Panc1 (cell line): ENCODE measurements at places on chromosomes 12 and 14.

DNA sequence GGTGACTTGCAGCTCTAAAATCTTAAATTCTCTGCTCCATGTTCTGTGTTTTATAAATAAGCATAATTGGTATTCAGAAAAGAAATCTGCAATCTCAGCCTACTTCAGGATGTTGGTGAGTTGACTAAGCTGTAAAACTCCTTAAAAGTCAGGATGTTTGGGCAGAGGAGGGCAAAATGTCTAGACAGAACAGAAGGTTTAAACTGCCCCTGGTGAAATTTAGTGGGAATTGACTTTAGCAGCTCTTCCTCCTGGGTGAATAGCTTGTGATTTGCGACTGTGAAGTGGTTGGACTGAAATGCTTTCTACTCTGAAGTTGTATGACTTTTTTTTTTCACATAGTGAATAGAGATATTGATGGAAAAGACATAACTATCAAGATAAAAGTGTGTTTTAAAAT, 85.8 kb downstream of the CAND1 start:
- DNase-seq, result no peak

DNA sequence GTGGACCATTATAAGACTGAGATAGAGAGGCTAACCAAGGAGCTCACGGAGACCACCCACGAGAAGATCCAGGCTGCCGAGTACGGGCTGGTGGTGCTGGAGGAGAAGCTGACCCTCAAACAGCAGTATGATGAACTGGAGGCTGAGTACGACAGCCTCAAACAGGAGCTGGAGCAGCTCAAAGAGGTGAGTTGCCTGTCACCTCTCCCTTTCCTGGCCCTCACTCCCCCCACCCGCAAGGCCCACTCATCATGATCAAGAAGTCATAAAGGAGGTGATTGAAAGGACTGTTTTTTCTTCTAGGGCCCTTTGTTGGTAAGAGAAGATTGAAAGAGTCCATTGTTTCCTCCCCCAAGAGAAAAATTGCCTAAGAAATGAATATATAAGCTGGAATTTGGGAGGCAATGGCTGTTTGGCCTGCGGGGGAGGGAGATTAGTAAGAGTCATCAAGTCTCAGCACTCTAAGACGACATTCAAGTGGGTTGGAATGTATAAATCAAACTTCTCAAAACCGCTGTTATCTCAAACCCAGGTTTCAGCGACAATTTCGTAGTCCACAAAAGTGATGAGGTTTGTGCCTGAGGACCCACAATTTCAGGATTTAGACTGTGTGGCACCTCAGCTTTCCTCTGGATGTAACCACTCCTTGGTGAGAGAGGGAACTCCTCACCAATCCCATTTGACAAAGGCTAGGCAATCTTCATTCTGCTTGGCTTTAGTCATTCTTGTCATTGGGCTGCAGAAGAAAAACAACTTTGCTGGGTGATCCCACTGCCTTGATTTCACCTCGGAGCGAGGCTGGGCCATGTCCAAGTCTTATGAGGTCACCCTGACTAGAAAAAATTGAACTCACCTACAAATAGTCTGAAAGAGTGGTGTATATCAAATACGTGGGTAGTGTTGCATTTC, 966 bp downstream of the BICD1 start:
- DNase-seq, result no peak

- DNase-seq, result no peak
These were observed 115.4 kb upstream of the FOXG1 start for GRCh38 chr14:28651148-28651547.

- no peak for DNase-seq
These were observed 36.9 kb downstream of the ITPK1 start for GRCh38 chr14:93078870-93079269.

- DNase-seq, result no peak
These were observed 236.1 kb upstream of the PLEKHG7 start for GRCh38 chr12:92466391-92467305.

GRCh38 chr14:57889245-57889644, 23.4 kb upstream of the SLC35F4 start:
- no peak for DNase-seq

- no peak for DNase-seq
These were observed 124.4 kb upstream of the NOVA1 start for GRCh38 chr14:26722258-26722657.

DNA sequence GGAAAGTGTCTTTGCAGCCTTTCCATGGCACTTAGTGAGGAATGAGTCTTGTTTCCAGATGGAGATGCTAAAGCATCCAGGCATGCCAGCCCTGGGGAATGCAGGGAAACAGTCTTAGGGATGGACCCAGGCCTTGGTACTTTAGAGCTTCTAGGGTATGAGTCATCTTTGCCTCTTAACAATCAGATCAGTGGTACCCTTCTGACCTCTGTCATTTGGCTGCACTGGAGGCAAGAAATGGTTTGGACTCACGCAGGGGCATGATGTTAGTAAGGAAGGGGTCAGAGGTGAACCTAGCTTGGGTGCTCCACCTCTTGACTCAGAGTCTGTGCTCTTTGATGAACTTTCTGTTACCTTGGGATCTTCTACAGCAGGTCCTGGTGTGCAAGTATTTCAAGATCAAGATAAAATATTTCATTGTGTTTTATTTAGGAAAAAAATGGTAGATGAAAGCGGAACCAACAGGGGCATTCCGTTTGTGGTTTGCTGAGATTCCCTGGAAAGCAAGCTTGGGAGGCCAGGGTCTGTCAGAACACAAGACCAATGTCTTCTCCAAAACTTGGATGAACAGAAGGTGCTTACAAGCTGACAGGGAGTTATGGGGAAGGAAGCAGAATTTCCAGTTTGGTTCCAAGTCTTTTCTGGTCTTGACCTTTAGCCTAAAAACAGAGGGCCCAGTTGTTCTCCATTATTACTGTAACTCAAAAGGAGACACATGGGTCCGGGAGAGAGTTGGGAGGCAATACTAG, 216.2 kb downstream of the ZFP36L1 start:
- no peak for DNase-seq

- DNase-seq, result no peak
These were observed 436.3 kb downstream of the VRK1 start for GRCh38 chr14:97233319-97233985.

GRCh38 chr12:16579041-16579440, 26.9 kb downstream of the LMO3 start:
- no peak for DNase-seq

DNA sequence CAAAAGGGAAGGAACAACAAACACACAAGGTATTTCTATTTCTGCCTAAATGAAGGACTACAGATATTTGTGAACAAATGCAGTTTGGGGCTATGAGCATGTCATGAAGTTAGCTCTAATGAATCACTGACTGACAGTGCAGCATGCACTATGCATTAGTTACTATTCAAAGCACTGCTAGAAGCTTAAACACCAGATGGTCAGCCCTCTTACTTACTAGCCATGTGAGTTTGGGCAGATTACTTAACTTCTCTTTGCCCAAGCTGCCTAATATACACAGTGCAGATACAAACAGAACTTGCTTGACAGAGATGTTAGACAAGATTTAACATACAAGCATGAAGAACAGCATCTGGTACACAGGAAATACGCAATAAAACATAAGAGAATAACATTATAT, 96.0 kb downstream of the ATXN2 start:
- DNase-seq, result no peak

- no peak for DNase-seq
These were observed 81.7 kb downstream of the PRKAB1 start for GRCh38 chr12:119749666-119750065.

- DNase-seq, result no peak
These were observed 399.8 kb downstream of the RGS6 start for GRCh38 chr14:72332046-72332445.

- no peak for DNase-seq
These were observed 1936.8 kb upstream of the SEL1L start for GRCh38 chr14:83470466-83470865.

- peak; percentile 48 for DNase-seq
These were observed 32.0 kb upstream of the RIMBP2 start for GRCh38 chr12:130747867-130748740.

GRCh38 chr12:120138366-120138765, 21.8 kb upstream of the RAB35 start:
- DNase-seq, result no peak

GRCh38 chr14:44700694-44701093, 193.6 kb upstream of the FSCB start:
- DNase-seq, result no peak
